ENCODE measurements at places on chromosomes 3 and 15.

DNA sequence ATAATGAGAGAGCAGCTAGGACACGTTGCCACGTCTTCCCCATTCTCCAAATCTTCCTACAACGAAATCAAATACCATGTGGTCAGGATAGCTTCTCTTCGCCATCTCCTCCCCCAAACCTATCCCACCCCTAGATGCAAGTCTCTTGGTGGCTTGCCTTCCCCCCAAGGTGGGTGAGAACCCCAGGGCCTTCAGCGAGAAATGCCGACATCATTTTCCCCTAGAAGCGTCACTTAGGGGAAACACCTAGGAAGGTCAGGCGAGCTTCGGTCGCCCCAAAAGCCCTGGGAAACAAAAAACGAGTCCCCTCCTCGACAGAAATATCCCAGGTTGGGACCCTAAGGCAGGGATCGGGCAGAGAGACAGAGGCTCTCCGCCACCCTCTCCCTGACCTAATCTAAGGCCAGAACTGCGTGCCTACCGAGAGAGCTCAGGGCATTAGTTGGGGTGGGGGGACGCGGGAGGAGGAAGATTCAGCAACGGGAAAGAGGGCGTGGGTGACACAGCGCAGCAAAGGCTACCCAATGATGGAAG lies 502 bp downstream of the DPH3 start:
- DNase-seq, result no peak

DNA sequence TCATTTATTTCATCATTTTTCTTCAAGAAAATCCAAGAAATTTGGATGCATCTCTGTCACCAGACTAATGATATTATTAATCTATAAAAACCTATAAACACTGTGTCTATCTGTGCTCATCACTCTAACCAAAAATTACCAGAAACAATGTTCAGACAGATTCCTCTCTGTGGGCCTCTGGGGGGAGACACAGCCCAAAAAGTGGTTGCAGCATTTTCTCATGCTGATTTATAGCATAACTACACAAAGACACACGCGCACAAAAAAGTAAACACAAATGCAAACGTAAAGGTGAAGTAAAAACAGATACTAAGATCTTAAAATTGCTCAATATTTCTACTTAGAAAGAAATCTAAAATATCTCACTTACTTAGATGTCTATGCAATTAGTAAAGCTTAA lies 976.0 kb downstream of the GBE1 start:
- DNase-seq, result no peak

- DNase-seq, result no peak
Observed at GRCh38 chr3:112405845-112406244, 72.9 kb downstream of the CD200 start.

DNA sequence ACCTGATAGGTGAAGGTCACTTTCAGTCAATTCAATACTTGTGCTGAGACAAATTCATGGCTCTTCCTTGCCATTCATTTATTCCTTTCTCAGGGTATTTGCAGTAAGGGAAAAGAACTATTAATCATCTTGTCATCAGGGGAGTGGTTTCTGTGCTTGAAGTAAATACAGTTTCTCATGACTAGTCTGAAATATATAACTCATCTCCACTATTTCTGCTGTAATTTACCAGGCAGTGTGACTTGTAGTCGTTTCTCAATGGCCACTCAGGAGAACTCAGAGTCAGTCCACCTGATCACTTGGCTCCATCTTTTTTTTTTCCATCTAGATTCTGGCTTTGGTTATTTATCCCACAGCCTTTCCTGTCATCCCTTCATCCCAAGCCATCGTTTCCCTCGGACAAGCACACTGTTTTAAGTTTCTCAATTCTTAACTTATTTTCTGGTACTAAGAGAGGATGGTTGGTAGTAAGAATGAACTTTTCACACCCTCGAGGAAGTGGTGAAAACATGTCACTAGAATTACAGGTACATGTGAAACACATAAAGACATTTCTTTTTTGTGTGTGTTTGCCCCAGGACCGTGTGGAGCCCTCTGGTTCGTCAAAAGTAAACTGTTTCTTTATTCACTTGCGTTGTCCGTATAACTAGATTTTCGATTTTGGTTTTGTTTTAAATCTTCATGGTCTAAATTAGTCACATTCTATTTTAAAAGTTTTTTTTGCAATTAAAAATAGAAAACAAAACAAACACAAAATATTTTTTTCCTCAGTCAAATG lies 620.2 kb downstream of the ZBBX start:
- no peak for DNase-seq

GRCh38 chr3:90068783-90069182 lies 961.4 kb downstream of the EPHA3 start:
- no peak for DNase-seq

DNA sequence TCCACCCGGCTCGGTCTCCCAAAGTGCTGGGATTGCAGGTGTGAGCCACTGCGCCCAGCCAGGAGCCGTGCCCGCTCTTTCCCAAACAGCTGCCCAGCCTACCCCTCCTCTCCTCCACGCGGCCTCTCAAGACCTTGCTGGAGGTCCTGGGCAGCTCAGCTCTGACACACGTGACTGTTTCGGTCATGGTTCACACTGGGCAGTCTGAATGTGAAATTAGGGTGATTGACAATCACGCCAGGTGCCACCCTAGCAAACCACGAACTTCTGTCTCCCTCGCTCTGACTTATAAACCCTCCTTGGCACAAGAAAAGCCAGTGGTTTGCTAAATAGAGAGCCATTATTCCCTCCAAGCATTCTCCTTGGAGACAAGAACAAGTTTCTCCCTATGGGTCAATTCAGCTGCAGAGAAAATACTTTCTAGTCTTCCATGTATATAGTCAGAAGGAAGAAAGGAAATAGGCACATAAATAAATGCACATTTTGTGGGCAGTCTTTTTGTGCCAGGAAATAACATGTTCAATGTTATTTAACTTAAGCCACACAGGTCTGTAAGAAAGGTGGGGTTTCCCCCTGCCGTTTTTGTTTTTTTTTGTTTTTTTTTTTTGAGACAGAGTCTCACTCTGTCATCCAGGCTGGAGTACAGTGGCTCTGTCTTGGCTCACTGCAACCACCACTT lies 121.9 kb upstream of the MEF2A start:
- DNase-seq, result no peak

DNA sequence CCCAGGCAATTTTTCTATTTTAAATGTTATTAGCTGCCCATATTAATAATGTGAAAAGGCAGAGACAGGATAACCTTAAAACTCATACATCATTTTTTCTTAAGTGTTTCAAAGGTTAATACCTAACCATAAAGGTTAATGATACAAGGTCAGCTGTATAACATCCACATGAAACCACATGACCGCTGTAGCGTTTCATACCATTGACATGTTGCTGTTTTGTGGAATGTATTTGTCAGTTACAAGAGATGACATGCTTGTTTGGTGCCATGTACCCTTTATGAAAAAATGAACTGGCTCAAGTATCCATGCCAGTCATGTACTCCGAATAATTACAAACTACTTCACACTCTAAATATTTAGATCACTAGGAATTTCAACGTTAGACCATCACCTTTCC lies 207.4 kb downstream of the FMN1 start:
- DNase-seq, result no peak

- no peak for DNase-seq
Observed at GRCh38 chr3:96331341-96331740, 483.1 kb upstream of the EPHA6 start.

DNA sequence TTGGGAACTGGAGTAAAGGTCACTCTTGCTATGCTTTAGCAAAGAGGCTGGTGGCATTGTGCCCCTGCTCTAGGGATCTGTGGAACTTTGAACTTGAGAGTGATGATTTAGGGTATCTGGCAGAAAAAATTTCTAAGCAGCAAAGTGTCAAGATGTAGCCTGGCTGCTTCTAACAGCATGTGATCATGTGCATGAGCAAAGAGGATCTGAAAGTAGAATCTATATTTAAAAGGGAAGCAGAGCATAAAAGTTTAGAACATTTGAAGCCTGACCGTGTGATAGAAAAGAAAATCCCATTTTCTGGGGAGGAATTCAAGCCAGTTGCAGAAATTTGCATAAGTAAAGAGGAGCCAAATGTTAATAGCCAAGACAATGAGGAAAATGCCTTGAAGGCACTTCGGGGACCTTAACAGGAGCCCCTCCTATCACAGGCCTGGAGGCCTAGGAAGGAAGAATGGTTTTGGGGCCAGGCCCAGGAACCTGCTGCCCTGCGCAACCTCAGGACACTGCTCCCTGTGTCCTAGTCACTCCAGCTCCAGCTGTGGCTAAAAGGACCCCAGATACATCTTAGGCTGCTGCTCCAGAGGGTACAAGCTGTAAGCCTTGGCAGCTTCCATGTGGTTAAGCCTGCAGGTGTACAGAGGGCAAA lies 212.2 kb upstream of the LINGO1 start:
- DNase-seq, result no peak

DNA sequence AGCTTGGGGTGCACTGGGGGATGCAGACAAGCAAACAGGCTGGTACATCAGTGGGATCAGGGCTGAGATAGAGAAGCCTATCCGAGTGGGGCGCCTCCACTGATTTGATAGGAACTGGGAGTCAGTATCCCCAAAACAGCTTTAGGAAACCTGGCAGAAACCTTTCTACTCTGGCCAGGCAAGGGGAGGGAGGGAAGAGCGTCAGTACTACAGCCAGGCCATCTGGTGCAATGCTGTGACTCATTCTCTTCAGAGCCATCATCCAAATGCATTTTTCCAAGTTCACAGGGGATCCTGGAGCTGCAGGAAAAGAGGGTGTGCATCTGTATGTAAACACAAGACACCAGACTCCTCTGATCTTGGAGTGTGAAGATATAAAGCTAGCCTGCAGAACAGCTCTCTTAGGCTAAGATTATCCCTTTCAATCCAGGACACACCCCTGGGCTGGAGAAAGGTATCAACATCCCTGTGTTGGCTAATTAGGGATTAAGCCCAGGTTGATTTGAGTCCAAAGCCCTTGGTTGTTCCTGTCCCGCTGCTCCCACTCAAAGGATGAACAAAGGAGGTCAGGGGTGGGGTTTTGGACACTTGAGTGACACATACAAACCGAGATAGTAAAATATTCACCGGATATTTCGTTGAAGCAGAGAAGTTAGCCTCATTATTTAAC lies 9.3 kb downstream of the GALNT15 start:
- DNase-seq, result no peak

- no peak for DNase-seq
Observed at GRCh38 chr3:7847521-7847920, 654.1 kb upstream of the LMCD1 start.

GRCh38 chr15:76903251-76903681 lies 1.9 kb downstream of the SCAPER start:
- DNase-seq, result no peak

GRCh38 chr3:109363634-109364033 lies 26.3 kb upstream of the DPPA4 start:
- DNase-seq, result no peak

- no peak for DNase-seq
Observed at GRCh38 chr3:129460572-129460971, 20.5 kb downstream of the IFT122 start.

GRCh38 chr3:127706785-127707351 lies 34.1 kb downstream of the ABTB1 start:
- DNase-seq, result no peak

- DNase-seq, result no peak
Observed at GRCh38 chr15:90004671-90005070, 3.5 kb downstream of the ZNF710 start.

GRCh38 chr3:31546725-31547124 lies 14.0 kb downstream of the STT3B start:
- DNase-seq, result no peak

GRCh38 chr15:60704129-60704528 lies 225.2 kb upstream of the ICE2 start:
- DNase-seq, result no peak

- DNase-seq, result no peak
Observed at GRCh38 chr3:36911990-36912804, 32.7 kb downstream of the TRANK1 start.

- DNase-seq, result no peak
Observed at GRCh38 chr3:43291546-43291945, 5.2 kb downstream of the SNRK start.

- no peak for DNase-seq
Observed at GRCh38 chr15:65026756-65027155, 2.7 kb downstream of the MTFMT start.

DNA sequence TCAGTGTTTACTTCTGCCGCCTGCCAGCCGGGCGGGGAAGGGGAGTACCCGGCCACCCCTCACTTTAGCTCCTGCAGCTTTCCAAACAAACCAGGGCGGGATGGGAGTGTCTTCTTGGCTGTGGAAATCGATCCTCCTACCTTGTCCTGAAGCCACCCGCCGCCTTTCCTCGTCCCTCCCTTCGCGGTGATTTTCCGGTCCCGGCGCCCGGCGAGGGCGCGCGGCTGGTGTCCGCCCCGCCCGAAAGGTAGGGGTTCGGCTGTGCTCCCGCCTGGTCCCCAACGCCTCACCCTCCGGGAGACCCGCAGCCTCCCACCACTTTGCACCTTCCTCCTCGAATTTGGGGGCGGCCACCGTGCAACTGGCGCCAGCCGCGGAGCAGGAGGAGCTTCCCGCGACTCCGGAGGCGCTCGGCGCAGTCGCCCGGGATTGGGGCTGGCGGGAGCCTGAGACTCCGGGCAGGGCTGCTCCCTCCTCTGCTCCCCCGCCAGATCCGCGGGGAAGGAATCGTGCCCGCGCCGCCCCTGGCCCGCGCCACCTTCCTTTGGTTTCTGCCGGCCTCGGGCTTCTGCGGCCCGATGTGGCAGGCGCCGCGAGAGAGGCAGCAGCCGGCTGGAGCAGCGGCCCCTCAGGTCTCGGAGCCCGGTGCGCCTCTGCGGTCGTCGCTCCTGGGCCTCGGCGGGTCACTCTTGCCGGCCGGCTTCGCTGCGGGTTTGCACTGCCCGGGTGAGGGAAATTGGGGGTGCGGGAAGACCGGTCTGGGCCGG lies 30.7 kb upstream of the ST3GAL6 start:
- no peak for DNase-seq

DNA sequence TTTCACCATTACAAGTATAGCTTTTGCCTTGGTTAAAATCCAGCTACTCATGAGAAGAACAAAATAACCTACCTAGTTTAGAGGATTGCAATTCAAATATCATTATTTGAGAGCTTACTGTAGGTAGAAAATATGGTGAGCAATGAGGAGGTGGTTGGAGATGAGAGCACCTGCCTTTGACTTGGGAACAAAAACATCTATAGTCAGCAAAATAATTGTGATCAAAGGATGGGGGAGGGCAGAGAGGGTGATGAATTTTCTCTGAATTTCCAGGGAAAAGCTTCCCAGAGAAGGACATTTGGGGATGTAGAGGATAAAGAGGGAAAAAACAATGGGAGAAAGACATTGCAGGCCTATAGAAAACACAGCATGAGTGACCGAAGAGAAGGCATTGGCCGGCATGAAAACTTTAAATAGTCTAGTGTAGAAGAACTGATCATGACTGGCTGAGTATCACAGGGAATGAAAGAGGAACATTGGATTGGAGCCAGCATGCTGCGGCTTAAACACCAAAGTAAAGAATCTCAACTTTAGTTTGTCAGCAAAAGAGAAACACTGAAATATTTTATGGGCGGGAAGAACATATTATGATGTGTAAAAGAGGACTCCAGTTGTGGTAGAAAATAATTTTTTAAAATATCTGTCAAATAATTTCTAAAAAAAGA lies 581.3 kb downstream of the UNC13C start:
- DNase-seq, result no peak

DNA sequence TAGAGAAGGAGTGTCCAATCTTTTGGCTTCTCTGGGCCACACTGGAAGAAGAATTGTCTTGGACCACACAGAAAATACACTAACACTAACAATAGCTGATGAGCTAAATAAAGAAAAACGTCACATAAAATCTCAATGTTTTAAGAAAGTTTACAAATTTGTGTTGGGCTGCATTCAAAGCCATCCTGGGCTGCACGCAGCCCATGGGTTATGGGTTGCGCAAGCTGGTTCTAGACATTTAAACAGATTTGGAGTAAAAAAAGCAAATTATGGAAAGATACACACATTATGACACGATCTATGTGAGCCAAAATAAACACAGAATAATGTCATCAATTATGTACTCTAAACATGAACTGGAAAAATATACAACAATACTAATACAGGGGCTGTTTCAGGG lies 703.3 kb upstream of the LMCD1 start:
- no peak for DNase-seq
